AG04449 (cell line): ENCODE measurements at places on chromosomes 1 and 21.

- no peak for DNase-seq
These were observed 190.5 kb upstream of the NRIP1 start for GRCh38 chr21:15255261-15255660.

DNA sequence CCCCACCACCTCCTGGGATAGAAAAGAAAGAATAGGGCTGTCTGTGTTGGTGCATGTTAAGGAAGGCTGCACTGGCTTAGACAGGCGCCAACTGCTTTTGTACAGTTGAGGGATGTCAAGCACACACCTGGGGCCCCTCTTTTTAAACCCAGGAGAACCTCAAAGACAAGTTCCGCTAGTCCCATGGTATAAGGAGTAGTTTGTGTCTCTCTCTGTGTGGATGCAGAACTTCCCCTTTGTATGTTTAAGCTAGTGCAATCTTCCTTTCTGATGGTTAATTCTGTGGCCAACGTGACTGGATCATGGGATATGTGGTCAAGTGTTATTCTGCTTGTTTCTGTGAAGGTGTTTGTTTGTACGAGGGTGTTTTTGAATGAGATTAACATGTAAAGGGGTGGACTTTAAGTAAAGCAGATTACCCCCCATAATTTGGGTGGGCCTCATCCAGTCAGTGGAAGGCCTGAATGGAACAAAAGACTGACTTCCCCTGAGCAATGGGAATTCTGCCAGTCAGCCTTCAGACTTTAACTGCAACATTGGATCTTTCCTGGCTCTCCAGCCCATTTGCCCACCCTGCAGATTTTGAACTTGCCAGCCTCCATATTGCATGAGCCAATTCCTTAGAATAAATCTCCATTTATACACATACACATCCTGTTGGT, 9.5 kb upstream of the DUSP10 start:
- no peak for DNase-seq

- DNase-seq = no peak
These were observed 4.1 kb downstream of the CDC42BPA start for GRCh38 chr1:227314014-227314848.

- DNase-seq = peak; percentile 65
These were observed 143.4 kb downstream of the ZZZ3 start for GRCh38 chr1:77538956-77539518.

DNA sequence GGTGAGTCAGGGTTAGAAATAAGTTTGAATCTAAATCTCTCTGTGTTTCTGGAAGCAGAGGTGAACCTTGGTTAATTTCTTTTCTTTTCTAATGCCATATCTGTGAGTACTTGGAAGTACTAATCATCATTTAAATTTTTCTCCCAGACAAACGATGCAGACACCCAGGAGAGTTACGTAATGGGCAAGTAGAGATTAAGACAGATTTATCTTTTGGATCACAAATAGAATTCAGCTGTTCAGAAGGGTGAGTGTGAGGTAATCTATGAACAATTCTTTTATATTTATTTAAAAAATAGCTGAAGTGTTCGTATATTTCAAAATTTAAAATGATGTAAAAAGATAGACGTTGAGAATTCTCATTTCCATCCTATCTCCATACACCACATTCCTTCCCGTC, 11.2 kb downstream of the C4BPA start:
- DNase-seq = no peak

GRCh38 chr1:75338616-75339483, 204.7 kb downstream of the LHX8 start:
- no peak for DNase-seq

DNA sequence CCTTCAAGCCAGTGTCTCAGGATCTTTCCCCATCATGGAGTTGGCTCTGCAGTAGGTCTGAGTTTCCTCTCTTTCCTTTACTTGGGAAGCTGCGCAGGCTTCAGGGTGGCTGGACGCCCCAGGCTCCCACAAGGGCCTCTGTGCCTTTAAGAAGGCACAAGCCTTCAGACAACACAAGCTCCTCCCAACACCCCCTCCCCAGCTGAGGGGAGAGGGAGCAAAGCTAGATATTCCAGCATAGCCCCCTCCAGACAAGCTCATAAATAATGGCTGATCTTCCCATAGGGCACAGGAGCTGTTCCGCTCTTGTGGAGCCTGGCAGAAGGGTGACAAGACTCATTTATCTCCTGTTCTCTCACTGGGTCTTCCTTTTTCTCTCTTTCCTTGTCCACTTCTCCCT, 27.9 kb upstream of the ATP2B4 start:
- DNase-seq = no peak

- no peak for DNase-seq
These were observed 16.6 kb downstream of the ACTN2 start for GRCh38 chr1:236702791-236703394.

GRCh38 chr1:247347477-247348222, 16.0 kb upstream of the ZNF496 start:
- no peak for DNase-seq

GRCh38 chr1:150151291-150152181, 1.8 kb downstream of the PLEKHO1 start:
- DNase-seq = no peak

GRCh38 chr1:21344098-21344749, 54.0 kb upstream of the ECE1 start:
- no peak for DNase-seq

GRCh38 chr1:22712502-22713271, 2.0 kb downstream of the EPHB2 start:
- no peak for DNase-seq

- no peak for DNase-seq
These were observed 717 bp downstream of the YBX1 start for GRCh38 chr1:42682739-42683531.

DNA sequence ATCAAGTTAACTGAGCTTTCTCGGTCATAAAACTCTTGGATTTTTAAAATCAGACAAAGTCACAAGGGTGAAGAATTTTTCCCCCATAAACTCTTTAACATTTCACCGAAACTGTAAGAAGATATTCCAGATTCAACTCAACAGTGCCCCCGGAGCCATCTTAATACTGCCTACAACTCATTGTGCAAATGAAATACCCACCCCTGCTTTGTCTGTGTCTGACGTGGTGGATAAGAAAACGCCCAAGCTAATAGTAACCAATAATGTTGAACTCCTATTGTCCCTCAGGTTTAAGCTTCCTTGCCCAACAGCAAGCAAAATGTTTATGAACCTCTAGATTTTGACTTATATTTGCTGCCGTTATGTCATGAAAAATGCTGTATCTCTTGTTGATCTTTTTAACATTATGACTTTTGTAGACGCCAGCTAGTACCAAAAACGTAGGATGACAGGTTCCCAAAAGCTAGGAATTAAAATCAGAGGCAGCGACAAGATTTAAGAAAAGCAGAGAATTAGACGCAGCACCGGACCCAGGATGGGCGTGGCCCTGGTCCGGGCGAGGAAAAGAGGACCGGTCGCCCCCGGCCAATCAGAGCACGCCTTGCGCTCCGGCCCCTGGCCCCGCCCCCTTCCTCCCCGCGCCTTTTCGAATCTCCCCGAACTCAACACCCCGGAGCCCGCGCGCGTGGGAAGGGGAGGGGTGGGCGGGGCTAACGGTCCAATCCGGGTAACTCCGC, 1.1 kb downstream of the STMN1 start:
- no peak for DNase-seq

DNA sequence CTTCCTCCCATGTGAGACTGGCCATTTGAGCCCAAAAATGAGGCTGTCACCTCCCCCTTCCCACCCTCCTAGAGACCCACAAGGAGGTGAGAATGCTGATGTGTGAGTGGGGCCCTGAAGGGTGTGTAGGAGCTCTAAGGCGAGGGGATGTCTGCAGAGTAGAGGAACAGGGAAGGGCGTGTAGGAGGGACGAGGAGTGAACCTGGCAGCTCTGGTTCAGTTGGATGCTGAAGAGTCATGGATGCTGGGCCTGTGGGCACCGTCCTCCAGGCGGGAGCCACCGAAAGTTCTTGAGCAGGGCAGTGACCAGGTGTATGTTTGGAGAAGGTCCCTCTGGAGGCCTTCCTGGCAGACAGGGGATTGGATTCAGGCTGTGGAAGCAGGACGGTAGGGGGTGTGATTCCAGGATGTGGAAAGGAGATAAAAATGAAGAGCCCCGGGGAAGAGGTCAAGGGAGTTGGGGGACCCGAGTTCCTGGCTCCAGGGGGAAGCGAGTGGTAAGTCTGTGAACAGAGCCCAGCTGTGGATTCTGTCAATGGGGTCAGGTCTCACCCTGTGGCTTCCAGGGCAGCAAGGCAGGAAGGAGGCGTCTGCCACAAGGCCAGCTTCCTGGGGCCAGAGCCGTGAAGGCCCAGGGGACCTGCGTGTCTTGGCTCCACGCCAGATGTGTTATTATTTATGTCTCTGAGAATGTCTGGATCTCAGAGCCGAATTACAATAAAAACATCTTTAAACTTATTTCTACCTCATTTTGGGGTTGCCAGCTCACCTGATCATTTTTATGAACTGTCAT, 7.9 kb downstream of the SAMD11 start:
- DNase-seq = no peak

DNA sequence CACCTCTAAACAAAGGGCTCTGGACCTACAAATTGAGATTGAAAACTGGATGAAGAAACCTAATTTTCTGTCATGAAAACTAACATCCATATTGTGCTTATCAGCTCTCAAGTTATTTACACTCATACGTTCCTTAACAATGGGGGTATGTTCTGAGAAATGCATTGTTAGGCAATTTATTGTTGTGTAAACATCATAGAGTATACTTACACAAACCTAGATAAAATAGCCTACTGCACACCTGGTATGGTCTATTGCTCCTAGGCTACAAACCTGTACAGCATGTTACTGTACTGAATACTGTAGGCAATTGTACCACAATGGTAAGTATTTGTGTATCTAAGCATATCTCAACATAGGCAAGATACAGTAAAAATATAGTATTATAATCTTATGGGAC, 191.4 kb downstream of the TM2D1 start:
- DNase-seq = no peak

DNA sequence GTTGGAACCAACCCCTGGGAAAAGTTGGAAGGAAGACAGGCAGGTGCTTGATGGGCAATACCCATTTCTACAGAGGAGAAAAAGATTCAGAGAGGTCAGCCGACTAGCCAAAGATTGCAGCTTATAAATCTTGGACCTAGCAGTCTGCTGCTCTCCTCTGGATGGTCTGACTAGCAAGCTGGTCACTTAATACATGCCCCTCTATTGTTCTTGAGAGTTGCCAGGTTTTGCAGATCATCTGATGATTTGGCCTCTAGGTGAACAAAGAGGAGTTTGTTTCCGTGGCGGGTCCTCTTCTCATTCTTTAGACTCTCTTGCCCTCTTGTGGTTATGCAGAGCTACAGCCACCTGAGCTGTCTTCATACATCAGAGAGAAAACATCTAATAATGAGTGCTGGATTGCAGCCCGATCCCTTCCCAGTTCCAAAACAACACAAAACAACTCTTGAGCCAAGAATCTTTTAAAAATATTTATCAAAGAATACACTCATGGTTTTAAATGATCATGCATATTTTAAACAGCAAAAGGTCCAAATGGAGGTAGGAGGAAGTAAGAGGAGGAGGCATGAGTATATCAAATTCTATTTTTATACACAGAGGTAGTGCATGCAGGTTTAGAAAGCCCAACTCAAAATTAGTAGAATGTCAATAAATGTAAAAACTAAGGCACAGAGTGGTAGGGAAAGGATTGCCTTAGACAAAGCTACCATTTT, 115.7 kb downstream of the SLC30A10 start:
- DNase-seq = peak; percentile 17

- no peak for DNase-seq
These were observed 78.7 kb downstream of the PBX1 start for GRCh38 chr1:164637461-164638375.

DNA sequence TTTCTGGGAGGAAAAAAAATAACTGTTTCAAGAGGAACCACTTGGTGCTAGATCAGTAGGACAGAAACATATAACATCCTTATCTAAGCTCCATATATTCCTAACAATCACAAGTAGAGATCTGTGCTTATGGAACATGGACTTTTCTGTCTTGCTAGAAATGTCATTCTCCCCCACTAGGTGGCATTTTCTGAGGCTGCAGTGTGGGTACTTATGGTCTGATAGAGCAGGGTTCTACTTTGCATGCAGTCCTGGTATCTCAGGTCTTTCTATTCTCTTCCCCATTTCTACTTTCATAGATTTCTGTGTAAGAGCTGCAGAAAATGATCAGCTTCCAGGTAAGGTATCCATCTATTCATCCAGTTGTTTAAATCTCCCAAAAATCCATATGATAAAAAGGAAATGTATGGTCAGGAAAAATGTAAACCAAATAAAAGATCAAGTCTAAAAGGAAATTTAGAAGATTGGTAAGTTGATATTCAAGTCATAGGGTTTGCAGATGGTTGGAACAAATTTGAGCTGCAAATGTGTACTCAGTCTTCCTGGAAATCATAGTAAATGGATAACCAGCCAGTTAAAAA, 1.5 kb downstream of the ZNF684 start:
- no peak for DNase-seq

DNA sequence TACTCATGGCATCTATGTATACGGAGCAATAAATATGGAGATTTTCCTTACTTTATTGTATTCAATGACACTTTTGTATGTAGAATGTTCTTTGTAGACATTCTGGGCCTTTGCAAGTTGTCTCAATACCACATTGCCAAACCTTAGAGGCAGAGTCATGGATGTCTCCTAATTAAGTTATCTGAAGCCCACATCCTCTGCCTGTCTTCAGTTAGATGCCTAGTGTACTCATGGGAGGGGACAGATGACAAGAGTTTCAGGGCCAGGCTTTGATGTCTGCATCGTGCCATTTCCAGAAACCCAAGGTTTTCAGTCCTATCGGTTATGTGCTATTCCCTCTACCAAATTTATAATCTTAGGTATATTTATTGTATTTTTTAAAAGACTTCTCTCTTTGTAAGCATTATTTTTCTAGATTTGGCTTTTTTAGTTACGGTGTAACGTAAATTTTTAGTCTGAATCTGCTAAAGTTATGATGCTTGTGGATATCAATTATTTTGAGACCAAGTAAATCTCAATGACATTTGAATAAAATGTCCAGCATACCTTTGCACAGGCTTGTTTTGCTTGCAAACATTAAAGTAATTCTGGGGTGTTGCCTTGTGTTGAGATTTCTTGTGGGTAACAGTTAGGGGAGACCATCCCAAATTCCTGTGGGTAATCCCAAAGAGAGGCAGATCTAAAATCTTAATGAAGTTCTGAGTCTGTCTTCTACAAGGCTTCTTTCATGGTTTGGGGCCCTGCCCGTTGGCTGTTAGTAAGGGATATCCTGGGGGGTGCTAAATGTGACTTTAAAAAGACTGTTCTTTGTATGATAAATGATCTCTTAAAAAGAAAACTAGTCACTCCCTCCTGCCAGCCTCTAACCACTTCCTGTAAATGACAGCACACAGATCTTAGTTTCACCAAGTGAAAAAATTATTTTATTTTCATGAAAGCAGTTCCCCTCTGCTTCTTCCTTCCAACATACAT, 8.0 kb upstream of the MACF1 start:
- DNase-seq = no peak
